ENCODE measurements at places on chromosomes 2 and 18. TPM values are rescaled to one million over a fixed set of nuclear protein-coding genes. Genes with fewer than 3 reads are reported as not detected.

The KLF11 gene
- total RNA-seq: 28.2 TPM

DNA sequence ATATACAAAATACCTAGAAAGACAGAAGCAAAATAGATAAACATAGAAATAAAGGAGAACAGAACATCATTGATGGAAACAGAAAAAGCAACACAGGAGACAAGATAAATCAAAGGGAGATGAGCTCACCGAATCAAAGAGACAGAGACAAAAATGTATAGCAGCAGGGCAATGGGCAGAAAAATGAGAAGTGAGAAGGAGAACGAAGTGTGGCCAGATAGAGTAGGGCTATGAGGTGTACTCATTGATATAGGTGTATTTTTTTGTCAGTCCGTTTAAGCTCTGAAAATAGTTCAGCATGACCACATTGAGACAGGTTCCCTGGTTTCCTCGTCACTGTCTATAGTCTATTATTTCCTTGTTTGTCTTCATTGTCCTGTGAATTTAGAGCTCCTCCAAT, 55.1 kb downstream of the SP100 start:
- no peak for DNase-seq

DNA sequence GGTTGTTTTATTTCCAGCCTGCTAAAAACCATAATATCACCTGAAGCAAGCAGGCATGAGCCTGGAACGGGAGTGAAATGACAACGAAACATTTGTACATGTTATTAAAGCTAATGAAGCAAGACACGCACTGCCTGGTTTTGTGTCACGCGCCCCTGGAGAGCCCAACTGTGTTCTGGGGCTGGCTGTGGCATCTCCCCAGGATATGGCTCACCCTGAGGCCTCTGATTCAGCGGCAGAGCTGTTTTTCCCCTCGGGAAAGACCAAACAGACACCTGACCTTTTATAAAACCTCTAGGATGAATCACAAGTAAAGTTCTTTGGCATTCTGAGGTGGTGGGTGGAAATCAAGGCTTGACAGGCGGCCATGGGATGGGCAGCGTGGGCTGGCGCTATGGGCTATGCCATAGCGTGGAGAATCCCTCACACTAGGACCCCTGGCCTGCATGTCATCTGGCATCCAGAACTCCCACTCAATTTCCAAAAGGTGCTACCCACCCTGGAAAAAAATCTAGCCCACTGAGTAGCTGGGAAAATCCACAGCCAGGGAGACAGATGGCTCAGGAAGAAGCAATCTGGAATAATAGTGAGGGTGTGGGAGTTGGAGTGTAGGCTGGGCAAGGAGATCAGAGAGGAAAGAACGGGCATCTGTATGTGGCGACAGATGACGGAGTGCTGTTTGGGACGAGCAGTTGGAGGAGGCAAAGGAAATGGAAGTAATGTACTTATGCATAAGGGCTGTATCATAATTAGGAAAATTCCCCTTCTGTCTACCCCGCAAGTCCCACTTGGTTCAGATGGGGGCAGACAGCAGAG, 262.0 kb downstream of the AFF3 start:
- DNase-seq: no peak

DNA sequence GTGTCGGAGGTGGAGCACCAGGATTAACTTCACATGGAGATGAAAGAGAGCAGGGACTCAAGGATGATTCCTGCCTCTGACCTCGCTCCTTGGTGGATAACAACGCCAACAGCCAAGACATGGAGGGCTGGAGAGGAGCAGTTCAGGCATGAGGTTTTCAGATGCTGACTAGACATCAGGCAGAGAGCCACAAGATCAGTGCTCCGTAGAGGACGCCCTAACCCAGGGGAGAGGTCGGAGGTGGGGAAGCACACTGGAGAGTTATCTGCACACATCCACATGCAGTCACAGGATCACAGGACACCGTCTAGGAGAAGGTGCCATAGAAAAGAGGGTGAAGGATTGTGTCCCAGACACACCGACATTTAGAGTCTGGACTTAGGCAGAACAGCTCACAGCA, 344.3 kb downstream of the EIPR1 start:
- no peak for DNase-seq

The PSMA8 gene
- total RNA-seq: not detected

DNA sequence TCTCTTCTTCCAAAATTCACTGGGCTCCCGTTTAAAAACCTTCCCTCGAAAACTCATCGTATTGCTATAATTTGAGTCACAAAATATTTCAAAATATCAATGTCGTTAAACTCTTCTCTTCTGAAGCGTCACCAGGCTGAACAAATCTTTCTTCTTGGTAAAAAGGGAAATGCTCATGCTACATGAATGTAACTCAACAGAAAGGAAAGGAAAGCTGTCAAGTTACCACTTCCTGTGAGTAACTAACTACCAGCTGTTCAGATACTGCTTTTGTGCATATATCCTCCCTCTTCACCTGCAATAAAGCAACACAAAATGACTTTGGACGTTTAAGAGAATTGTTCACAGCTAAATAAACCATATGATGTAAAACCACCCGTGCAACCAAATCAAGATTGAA, 95.4 kb downstream of the DOCK10 start:
- DNase-seq: no peak

- no peak for DNase-seq
These were observed 202.2 kb upstream of the PIK3C3 start for GRCh38 chr18:41752826-41753225.

All from upper lobe of left lung (tissue), 6 donors.